ENCODE measurements at places on chromosomes 1 and 21.
A peak's percentile ranks its signal among the peaks of the same experiment; 100 is the strongest.

DNA sequence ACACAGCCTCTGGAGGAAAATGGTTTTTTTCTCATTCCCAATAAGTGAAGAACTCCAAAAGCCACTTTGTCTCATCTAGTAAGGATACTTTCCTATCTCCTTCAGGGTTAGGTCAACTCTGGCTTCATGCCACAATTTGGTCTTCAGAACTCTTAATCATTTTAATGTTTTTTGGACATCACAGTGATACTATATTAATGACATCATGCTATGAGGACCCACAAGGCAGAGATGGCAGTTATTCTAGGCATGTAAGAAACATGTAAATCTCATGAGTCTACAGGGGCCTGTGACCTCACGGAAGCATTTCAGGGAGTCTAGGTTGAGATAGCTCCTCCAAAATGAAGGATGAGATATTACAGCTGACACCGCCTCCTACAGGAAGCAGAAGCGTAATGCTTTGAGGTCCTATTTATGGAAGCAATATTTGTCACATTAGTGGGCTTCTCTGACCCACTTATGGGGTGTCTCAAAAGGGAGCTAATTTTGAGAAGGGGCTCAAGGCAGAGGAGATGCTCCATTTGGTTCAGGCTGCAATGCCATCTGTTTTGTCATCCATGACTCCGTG, 5.0 kb upstream of the GPR137B start:
- DNase-seq: no peak

DNA sequence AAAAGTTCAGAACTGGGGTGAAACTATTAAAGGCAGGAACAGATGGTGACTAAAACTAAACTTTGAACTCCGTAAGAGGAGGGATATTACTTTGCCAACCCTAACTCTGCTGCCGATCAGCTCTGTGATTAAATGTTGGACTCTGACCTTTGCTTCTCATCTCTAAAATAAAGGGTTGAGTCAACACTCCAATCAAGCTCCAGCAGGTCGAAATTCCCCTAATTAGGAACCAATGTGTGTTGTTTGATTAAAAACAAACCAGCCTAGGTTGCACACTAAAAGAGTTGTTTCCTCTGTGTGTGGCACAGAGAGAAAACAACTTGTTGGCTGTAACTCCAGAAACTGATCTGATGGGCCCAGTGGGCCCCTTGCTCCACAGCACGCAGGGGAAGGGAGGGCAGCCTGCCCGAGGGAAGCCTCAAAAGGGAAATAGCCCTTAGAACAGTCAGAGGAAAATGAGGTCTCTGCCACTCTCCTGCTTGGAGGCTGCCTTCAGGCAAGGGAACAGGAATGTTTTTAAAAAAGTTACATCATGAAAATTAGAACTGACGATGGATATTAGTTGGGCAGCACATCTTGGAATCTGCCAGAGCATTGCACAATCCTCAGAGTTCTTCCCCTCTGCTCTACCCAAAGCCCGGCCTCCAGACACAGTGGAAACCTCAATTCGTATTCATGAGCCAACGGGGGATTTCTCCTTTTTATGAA, 69.3 kb downstream of the KCTD3 start:
- no peak for DNase-seq

DNA sequence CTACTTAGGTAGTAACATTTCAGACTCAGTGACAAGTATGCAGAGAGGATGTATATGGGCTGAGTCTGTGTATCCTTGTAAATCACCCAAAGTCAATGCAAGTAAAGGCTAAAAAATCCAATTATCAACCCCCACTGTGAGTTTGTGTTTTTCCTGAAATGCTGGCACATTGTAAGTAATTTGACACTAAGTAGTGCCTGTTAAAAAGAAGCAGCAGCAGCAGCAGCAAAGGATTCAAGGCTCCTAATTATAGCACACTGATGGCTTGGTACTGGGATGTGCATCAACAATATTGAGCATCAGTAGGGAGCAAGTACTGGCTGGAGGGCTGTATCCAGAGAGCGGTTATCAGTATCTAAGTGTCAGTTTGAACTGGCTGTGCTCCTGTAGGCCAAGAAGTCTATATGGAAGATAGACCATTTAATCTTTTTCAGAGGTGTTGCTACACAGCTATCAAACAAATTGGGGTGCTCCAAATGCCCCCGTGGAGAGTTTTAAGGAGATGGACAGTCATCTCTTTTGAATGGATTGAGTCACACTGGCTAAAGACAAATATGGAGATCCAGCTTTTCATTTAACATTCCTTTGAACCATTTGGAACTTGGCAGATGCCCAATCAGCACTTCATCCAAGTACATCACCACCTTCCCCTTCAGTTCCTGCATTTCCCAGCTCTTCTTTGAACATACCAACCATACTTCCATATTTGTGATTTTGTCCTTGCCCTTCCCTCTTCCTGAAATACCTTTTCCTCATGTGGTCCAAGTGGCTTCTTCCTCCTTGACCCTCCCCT, 241.2 kb upstream of the ST6GALNAC5 start:
- no peak for DNase-seq

- DNase-seq: no peak
Observed at GRCh38 chr1:81179242-81179641, 621.5 kb upstream of the ADGRL2 start.

GRCh38 chr1:20793236-20793635, 6.1 kb upstream of the HP1BP3 start:
- no peak for DNase-seq

GRCh38 chr1:114075546-114076242, 78.0 kb downstream of the SYT6 start:
- no peak for DNase-seq

DNA sequence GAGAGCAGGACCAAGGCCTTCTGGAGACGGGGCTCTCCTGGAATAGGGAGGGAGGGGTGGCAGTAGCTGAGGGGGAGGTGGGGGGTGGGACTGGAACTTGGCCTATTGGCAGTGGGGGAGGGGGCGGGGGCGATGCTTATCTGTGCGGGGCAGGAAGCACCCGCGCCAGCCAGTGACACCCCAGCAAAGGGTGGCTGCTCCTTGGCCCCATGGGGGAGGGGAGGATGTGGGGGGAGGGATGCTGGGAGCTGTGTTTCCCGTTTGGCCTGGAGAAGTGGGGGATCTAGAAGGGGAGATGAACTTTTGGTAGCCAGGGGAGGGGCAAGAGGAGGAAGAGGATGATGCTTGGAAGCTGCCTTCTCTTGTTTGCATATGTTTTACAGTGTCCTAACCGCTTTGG, 11.0 kb downstream of the ZBTB7B start:
- no peak for DNase-seq

GRCh38 chr1:7011826-7012225, 226.6 kb downstream of the CAMTA1 start:
- DNase-seq: no peak

GRCh38 chr1:125066385-125066784, 3881.6 kb downstream of the SRGAP2C start:
- DNase-seq: no peak

DNA sequence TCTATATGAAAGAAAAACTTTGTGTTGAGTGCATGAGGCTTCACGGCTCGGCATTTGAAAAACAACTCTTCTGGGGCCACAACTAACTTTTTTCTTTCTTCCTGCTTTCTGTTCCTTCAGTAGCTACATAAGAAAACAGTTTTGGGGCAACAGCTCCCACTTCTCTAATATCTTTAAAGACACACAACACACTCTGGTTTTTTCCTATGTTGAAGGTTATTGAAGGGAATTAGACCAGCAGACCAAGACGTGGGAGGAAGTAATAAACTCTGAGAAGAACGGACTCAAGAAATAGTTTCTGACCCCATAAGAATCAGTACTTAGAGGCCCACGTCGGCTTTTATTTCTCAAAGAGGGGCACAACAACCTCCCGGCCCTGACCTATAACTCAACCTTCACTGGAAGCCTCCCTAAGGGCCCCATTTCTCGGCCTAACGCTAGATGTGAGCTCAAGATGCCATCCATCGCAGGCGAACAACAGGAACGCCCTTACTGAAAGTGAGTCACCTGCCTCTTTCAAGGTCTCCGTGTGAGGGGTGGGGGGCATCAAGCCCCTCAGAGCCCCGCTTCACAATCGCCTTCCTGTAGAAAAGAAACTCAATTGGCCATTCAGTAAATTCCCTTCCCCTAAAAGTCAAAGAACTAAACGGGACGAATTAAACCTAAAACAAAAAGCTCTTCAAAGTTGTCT, 844 bp downstream of the ZMYM6 start:
- peak; percentile 15 for DNase-seq

GRCh38 chr1:213070406-213070805, 19.4 kb downstream of the RPS6KC1 start:
- DNase-seq: no peak

GRCh38 chr1:196400478-196401451, 207.5 kb downstream of the KCNT2 start:
- no peak for DNase-seq

- no peak for DNase-seq
Observed at GRCh38 chr1:95554408-95554807, 320.4 kb downstream of the RWDD3 start.

GRCh38 chr1:210647406-210648333, 319.0 kb downstream of the HHAT start:
- no peak for DNase-seq

- DNase-seq: no peak
Observed at GRCh38 chr21:35628316-35628715, 432.0 kb downstream of the SETD4 start.

DNA sequence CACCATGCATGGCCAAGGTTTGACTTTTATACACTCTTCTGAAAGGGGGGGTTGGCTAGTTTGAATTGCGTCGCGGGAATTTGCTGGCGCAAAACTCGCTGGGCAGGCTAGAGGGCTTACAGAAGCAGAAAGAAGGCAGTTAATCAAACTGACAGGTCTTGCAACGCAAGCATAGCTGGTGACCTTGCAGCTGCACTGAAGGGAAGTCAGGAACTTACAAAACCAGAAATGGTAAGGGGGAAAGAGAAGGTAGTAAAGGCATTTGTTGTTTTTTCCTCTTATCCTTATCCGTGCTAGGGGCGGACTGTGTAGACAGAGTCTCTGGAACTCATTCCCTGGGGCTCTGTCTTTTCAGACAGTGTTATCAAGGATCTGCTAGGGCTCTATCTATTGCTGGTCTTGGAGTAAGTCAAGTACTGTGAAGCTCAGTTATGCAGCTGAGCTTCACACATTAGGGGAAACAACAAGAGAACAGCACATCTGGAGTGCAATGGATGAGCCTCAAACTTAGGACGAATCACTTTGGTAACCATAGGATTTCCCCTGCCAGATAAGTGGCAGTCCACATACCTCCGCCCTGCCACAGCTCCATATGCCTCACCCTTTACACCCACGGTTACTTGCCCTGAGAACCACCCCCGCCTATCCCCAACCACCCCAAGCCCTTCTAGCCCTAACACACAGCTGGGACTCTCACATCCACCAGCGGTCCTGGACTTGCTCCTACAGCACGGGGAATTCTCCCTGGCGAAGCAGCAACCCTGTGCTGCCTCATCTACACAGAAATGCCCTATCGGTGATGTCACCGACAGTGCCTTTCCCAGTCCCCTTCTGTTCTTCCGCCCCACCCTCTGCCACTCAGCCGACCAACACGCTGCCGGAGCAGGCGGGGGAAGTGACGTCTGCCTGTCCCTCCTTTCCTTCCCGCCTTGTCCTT, 251.4 kb downstream of the FAM72C start:
- DNase-seq: no peak

DNA sequence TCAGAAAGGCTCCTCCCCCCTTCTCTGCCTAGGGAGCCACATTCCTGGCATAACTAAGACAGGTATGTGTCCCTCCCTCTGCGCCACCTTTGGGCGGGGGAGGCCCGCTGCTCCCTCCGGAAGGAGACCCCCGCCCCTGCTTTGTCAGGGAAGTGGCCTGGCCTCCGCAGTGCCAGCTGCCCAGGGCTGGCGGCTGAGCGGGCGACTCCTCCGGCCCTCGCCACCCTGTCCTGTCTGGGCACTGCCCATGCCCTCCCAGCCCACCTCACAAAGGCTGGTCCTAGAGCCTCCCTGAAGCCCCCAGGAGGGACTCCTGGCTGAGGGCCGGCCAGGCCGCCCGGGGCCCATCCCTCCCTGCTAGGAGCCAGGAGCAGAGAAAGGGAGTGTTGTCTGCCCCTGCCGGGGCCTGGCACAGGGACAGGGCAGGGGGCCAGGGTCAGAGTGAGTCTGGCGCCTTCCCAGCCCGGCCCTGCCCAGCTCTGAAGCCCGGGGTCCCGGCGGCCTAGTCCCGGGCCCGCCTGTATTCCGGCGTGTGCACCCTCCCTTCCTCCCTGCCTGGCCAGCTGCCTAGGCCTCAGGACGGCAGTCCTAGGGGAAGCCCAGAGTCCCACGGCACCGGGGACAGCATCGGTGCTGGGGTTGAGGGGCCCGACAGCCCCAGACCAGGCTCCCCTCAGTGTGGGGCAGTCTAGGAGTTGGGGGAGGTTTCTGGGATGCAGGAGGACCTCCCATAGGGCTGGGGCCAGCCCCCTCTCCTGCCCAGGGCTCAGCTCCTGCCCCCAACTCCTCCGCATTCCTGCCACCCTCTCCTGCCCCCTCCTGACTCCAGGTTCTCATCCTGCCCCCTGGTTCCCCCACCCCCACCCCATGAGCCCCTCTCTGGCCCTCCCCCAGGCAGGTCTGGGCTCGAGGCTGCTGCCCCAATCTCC, 5.1 kb downstream of the AGRN start:
- DNase-seq: no peak

DNA sequence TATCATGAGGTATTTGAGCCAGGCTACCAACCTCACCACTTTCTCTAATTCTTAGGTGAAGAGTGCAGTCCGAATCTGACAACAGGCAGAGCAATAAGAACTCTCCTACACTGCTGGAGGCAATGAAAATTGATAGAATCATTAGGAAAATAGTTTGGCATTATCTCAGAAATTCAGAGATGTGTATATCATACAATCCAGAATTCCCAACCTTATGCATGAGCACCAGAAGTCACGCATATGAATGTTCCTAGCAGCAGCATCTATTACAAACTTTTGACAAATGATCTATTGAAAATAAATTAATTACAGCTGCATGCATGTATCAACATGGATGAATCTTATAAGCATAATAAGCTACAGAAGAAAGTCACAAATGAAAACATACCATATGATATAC, 176.9 kb upstream of the CAMK1G start:
- no peak for DNase-seq

DNA sequence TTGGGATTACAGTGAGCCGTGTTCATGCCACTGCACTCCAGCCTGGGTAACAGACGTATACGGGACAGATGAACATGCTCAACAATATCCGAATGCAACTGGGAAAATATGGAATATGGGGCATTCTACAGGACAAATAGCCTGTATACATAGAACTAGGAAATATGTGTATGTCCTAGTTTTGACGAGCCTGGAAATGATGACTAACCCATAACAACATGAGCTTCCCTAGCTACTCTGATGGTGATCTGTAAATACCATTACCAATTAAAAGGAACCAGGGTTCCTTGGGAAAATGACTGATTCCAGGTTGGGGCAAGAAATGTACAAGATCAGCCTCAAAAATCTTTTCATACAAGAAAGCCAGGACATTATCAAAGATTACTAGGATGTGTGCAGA, 42.8 kb upstream of the ARTN start:
- no peak for DNase-seq

DNA sequence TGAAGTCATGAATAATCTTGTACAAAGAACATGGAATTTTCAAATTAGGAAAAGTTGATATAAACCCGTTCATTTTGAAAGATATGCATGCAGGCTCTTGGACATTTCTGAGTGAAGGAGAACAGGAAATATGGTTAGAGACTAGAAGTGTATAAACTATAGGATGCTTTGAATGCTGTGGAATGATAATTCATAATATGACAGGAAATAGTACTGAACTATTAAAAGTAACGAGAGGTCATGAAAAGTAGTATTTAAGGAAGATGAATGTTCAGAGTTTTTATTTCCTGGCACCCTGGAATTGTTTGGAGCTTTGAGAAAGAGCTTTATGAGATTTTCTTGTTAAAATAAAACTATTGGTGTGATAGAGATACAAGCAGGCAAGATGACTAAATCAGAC, 18.7 kb upstream of the CRB1 start:
- no peak for DNase-seq

- no peak for DNase-seq
Observed at GRCh38 chr1:88935522-88936222, 44.3 kb upstream of the GTF2B start.

Data from stimulated activated CD8-positive, alpha-beta memory T cell treated with anti-CD3 and anti-CD28 coated beads, Interleukin-12 subunit alpha, Interleukin-12 subunit beta, amount 100 ng/mL, for 1 hour (primary cell).